ENCODE measurements at places on chromosomes 5 and 9.

- DNase-seq, result no peak
Observed at GRCh38 chr5:122586351-122586750, 188.5 kb upstream of the SNX2 start.

GRCh38 chr5:103444333-103445038, 118.1 kb downstream of the NUDT12 start:
- no peak for DNase-seq

- DNase-seq, result no peak
Observed at GRCh38 chr9:37952731-37953130, 48.8 kb upstream of the SLC25A51 start.

- no peak for DNase-seq
Observed at GRCh38 chr5:83029912-83030311, 47.3 kb downstream of the TMEM167A start.

DNA sequence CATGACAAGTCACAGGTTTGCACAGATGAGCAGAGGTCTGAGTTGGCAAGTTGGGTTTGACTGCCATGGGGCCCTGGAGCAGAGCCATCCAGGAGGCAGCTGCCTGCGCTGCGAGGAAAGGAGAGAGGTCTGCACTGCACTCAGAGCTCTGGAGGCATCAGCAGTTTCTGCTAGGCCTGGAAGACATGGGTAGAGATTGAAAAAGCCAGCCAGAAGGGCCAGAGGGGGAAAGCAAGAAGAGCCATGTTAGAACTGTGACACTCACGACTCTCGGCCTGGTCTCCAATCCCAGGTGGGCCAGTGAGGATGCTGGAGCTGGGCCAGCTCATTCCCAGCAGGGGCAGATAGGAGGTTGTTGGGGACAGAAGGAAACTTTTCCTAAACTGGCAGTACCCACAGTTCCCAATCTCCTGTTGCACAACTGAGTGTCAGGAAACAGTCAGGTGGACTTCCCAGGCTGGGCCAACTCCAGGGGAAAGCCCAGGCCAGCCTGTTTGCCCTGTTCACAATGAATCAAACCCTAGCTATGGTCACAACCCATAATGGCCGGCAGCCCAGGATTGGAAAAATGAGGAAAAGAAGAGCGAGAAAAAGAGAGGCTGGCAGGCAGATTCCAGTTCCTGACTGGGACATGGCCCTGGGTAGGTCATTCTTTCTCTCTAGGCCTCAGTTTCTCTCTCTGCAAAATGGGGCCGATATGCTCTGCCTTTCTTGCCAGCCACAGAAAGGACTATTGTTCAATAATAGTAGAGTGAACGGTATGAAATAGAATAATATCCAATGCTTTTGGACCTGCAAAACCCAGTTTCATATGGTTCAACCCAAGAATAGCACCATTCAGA, 7.8 kb upstream of the ORM1 start:
- DNase-seq, result no peak
